ENCODE measurements at places on chromosomes 6 and 20. TPM values are rescaled to one million over a fixed set of nuclear protein-coding genes. Genes with fewer than 3 reads are reported as not detected.

- no peak overlapping the region for H3K27ac ChIP-seq
- H3K4me1 ChIP-seq: no peaks in the 10 kb centered on the region
- no peak overlapping the region for H3K4me3 ChIP-seq
- no peaks in the 10 kb centered on the region for H3K27me3 ChIP-seq
- H3K36me3 ChIP-seq: no peaks in the 10 kb centered on the region
Measured at GRCh38 chr6:25026723-25027122, 91.0 kb upstream of the RIPOR2 start.

GRCh38 chr6:164229716-164230115, 815.2 kb downstream of the QKI start:
- H3K4me3 ChIP-seq: no peak overlapping the region
- H3K36me3 ChIP-seq: no peaks in the 10 kb centered on the region
- H3K27me3 ChIP-seq: no peaks in the 10 kb centered on the region
- H3K4me1 ChIP-seq: no peaks in the 10 kb centered on the region
- no peak overlapping the region for H3K27ac ChIP-seq

DNA sequence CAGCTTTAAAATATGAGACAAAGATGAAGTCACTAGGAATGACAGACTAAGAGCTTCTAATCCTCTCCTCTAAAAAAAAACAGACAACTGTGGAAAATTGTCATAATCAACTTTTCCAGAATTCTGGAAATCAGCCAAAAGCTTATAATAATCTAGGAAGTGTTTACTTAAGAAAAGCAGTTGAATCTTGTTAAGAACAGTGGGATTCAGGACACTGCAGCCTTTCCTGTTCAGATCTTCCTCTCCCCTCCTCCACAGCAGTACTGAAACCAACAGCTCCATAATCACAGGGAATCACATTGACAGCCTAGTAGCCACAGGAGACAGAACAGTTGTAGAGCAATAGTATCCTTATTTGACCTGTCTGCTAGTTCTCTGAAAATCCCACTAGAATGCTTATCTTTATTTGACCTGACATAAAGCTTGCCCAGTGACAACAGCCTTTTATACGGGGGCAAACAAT, 41.6 kb downstream of the IBTK start:
- H3K4me3 ChIP-seq: peak overlapping the region; percentile 5
- DNase-seq: no peak
- H3K4me1 ChIP-seq: no peaks in the 10 kb centered on the region

DNA sequence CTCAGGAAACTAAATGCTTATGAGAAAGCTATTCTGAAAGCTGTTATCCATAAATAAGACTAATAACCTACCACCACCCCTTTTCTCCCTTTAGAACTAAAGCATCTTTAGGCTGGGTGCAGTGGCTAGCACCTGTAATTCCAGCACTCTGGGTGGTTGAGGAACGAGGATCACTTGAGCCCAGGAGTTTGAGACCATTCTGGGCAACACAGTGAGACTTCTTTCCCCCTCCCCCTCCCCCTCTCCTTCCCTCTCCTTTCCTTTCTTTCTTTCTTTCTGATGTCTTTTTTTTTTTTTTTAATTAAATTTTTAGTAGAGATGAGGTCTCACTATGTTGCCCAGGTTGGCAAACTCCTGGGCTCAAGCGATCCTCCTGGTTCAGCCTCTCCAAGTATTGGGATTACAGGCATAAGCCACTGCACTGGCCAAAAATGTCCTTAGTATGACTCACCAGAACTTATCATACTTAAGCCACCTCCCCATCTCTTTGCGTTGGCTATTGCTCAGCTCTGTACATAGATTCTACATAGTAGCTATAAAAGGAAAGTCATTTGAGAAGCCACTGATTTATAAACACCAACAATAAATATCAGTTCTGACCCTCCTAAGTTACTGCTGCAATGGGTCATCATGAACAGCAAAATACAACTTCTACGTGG, 54.8 kb upstream of the SPDEF start:
- no peak overlapping the region for H3K4me3 ChIP-seq
- peaks cover 11% of the 10 kb centered on the region for H3K36me3 ChIP-seq
- peaks cover 9% of the 10 kb centered on the region for H3K4me1 ChIP-seq
- no peak overlapping the region for H3K27ac ChIP-seq

The TNFRSF6B gene
- total RNA-seq: not detected

GRCh38 chr6:3798055-3798919, 46.8 kb upstream of the PXDC1 start:
- H3K27me3 ChIP-seq: no peaks in the 10 kb centered on the region
- peaks cover 11% of the 10 kb centered on the region for H3K4me1 ChIP-seq
- no peaks in the 10 kb centered on the region for H3K36me3 ChIP-seq
- no peak for DNase-seq
- no peak overlapping the region for H3K27ac ChIP-seq

GRCh38 chr20:22429175-22430153, 154.9 kb downstream of the FOXA2 start:
- DNase-seq: no peak
- H3K27ac ChIP-seq: peak overlapping the region; percentile 47
- H3K4me1 ChIP-seq: peaks cover 29% of the 10 kb centered on the region
- no peaks in the 10 kb centered on the region for H3K27me3 ChIP-seq
- H3K36me3 ChIP-seq: no peaks in the 10 kb centered on the region
- H3K4me3 ChIP-seq: peak overlapping the region; percentile 22
